ENCODE measurements at places on chromosomes 7 and 10. TPM values are rescaled to one million over a fixed set of nuclear protein-coding genes. Genes with fewer than 3 reads are reported as not detected.

The PTPN12 gene
- total RNA-seq = 10.0 TPM

The FBXL15 gene
- 14.1 TPM for total RNA-seq

The MKLN1 gene
- 38.5 TPM for total RNA-seq

The AKR1C1 gene
- total RNA-seq = 0.56 TPM

The CYP3A7 gene
- total RNA-seq = not detected

The SPDYE8 gene
- not detected for total RNA-seq

The GNAT3 gene
- total RNA-seq = not detected

GRCh38 chr10:123392182-123392963 lies 238.2 kb downstream of the BUB3 start:
- no peak for DNase-seq

DNA sequence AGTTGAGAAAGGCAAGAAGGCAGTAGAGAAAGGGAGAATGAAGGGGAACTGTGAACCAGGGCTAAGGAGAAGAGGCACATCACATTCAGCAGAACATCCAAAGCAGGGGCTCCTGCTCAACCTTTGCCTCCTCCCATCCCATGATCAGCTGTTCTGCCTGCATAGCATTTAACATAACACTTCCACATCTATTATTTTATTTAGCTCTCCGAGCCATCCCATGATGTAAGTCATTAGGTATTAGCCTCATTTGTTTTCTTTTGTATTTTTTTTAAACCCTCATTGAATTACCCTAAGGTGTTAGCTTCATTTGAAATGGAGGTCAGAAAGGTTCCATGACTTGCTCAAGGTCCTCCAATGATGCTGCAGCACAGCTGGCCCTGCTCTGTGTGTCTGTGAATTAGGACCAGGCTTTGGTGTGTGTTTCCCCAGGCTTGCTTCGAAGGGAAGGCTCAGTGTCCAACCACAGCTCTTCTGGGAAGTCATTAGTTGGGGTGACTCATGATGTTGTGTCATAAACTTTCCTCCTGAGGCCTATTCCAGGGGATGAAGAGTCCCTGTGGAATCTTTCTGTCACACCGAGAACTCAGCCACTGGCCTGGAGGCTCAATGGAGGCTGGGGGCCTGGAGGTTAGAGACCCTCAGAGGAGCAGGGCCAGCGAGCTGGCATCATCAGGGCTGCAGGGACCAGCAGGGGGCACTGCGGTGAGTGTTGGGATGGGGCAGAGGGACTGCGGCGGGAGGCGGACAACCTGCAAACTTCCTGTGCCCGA lies 16.5 kb downstream of the NPFFR1 start:
- peak; percentile 35 for DNase-seq

- peak; percentile 17 for DNase-seq
These were observed 447.8 kb upstream of the C7orf33 start for GRCh38 chr7:148142660-148143248.

GRCh38 chr10:101759309-101760247 lies 16.3 kb downstream of the FGF8 start:
- no peak for DNase-seq

DNA sequence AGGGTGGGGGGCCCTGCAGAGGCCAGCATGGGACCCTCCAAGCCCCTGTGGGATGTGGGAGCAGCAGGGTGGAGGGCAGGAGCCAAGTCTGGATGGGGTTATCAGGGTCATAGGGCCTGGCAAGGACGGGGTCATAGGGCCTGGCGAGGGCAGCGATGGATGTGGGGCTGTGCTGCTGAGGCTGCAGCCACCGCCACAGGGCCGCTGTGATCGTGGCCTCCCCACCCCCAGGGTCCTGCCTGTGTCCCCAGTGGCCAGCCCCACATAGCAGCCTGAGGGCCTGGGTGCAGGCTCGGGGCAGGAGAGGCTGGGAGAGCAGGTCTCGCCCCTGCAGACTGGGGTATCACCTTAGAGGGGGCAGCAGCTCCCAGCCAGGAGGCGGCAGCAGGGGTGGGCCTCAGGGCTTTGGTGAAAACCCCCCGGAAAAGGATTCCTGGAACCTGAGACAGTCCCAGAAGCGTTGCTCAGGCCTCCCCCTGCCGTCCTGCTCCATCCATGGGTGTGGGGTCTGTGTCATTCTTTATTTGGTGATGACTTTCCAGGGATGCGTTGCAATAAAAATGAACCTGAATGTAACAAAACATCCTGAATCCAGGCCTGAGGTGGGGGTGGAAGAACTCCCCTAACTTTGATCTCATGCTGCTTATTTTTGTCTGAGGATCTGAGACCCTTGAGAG lies 107.3 kb upstream of the SHH start:
- no peak for DNase-seq

- DNase-seq = no peak
These were observed 112.5 kb downstream of the KMT2E start for GRCh38 chr7:105126436-105126975.

DNA sequence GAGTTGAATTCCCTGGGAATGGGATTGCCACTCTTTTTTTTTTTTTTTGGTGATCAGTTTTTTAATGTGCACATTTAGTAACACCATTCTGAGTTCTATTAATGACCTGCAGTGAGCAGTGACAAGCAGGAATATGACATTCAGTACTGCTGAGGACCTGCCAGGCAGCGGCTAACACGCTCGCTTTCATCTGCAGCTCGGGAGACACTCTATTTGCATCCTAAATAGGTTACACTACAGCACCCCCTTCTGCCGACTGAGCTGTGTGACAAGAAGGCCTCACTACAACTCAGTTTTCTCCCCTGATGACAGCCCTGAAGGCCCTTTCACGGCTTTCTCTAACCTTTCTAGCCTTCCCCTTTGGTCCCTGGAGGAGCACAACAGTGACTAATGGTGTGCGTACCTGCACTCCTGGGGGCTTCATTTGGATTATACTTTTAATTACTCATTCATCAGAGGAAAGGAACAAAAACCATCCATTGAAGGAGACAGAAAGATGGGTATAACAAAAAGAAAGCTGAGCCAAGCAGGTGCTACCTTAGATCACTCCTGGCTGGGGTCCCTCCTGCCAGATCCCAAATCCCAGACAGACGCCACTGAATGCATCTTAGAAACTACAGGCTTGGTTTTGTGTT lies 872.4 kb downstream of the LRMDA start:
- peak; percentile 17 for DNase-seq

GRCh38 chr10:21150166-21150565 lies 253.1 kb upstream of the NEBL start:
- DNase-seq = no peak

DNA sequence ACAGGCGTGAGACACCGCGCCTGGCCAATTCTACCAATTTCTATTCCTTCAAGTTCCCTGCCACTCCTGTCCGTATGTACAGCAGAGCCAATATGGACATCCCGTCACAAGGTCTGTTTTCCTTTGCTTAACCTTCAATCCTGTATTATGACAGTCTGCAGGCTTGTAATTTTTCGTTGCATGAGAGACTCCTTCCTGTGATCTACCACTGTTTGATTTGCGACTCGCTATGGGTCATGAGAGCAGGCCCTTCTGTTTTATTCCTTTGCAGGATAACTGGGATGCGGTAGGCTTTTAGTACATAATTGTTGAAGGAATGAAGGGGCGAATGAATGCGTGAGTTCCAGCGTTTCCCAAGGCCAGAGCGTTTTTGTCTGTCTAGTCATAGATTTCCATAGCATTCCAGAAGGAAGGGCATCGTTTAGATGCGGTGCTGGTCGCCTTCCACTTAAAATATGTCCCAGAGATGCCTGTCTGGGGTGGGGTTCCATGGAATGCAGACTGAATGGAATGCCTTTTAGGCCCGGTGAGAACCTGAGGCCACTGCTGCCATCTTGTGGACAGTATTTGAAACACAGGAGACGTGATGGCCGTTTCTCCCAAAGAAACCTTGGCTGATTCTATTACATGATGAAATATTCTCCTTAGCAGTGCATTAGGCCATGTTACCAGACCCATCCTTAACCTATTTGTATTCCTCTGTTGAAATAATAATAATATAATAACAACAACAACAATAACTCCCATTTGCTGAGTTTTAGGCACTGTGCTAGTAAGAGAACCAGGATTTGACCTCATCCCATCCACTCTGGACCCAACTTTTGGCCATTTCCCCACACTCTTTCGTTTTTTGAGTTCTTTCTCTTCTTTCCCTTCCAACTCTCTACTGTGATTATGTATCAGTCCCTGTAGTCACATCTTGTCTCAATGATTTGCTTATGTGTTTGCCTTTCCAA lies 193.2 kb downstream of the MYOF start:
- DNase-seq = peak; percentile 66

DNA sequence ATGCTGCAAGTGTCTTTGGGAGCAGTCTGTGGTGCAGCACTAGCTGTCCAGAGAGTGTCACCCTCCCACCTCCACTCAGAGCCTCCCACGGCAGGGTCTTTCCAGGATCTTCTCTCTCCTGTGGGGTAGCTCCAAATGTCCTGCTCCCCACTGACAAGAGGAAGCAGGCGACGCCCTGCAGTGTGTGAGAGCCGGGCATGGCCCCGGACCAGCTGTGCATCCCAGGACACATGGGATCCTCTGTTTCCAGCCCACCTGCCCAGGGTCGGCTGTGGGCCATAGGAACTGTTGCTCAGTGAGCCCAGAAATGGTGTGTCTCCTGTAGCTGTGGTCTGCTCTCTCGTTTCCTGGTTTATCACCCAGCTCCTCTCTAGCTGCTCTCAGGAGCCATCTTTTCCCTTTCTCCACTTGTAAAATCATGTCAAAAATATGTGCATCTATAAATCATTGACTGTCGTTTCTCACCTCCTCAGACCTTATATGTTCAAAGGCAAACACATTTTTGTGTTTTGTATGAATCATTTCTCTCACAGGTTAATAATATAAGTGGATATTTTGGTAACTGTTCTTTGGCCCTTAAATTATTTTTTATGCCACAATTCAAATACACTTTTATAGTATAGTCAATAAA lies 74.9 kb downstream of the VWC2 start:
- no peak for DNase-seq

DNA sequence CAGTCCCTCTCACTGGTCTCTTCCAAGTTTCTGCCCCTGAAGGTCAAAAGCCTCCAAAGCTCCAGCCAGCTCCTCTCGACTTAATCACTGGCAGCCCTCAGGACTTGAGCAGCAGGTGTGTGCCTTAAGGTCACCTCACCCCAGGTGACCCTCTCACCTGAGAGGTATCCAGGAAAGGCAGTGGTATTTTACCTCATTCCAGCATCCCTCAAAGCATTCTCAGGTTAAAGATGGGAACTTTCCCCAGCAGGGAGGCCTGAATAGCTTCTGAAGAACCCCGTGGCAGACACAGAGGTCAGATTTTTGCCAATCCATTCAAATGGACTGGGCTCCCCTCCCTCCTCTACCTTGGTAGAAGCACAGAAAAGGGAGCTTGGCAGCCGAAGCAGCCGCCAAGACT lies 148.2 kb downstream of the GFRA1 start:
- no peak for DNase-seq

DNA sequence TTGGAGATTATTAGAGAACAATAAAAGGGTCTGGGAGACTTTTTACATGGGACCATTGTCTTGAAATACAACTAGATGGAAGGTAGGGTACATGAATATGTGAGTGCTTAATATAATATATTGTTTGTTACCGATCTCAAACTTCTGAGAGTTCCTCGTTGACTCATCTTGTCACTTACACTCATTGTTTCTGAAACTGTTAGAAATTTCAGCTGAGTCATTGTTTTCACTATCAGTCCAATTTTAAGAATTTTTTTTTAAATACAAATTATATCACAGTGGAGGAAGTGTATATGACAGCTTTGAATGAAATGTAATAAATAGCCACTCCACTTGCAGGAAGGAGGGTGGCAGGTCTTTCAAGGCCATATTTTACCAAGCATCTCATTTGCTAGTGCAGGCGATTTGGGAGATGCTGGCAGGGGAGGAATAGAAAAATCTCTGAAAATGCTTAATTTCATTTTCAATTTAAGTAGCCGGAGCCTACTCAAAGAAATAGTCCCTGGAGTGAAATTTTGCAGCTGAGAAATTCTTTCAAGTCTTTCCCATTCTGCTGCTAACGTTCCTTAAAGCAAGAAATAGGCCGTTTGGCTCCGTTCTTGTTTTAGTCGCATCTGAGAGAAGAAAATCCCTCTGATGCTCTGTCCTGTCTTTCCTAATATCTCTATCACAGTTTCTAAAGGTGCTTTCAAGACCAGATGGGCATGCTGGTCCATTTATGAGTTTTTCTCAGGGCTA lies 1404.2 kb upstream of the CELF2 start:
- no peak for DNase-seq

DNA sequence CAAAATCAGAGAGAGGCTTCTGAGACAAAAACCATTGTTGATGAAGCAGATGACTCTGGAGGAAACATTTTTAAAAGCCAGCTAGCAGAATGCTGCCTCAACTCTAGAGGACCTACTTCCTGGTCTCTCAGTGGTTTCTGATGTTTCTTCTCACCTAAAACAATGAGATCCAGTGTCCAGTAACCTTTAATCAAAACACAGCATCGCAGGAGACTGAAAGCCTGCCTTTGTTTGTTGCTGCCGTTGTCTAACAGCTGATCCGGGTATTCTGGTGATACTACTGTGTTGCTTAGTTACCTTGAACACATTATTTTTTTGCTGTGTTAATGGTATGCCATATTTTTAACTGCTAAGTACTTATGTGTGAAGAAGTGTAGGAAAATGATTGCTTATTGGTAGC lies 70.9 kb downstream of the WIPF3 start:
- no peak for DNase-seq

DNA sequence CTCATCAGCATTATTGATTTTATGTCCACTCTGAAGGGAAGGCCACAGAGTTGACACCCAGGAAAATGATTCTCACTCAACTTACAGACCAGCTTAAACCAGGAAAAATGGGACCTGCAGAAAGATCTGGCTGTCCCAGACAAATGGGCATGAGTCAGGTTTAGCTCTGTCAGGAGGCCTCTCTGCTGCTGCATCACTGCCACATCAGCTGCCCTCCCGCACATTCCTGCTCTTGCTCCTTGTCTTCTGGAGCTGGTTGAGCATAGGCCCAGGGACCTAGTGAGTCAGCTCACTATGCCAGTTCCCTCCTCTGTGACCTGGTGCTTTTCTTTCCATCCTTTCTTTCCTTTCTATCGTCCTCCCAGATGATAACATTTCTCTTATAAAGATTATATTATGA lies 18.8 kb upstream of the SMNDC1 start:
- DNase-seq = no peak

DNA sequence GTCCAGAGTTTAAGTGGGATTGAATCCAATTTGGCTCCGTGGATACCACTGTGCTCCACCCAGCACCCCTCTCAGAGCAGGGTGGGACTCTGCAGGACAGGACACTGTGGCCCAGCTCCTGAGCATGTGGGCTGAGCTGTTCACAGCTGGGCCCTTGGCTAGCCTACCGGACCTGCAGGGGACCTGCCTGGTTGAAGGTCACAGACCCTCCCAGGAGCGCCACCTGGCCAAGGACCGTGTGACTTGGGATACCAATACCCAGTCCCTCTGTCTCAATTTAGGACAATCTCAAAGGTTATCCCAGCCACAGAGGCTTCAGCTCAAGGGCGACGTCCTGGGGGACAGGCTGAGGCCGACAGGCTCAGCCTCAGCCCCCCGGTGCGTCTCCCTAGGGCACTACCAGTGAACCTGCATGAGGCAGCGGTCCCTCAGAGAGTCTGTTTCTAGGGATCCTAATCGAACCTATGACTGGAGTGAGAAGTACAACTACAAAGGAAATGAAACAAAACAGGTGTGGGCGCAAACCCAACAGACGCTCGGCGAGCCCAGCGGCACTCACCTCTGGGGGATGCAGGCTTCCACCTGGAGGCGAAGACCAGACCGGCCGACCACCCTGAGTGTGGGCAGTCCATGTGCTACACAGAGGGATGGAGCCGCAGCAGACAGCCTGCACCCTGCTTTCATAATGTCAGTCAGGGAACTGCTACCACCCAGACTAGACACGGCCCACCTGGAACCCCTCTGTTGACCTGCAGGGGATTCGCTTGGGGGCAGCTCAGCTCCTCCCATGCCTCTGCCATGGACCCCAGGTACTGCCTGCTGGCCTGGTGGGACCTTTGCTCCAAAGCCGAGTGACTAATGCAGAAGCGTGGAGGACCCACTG lies 103.7 kb downstream of the PAXIP1 start:
- DNase-seq = no peak
